Lung microvascular endothelial cell (primary cell): ENCODE measurements at places on chromosomes 2 and 18. TPM values are rescaled to one million over a fixed set of nuclear protein-coding genes. Genes with fewer than 3 reads are reported as not detected.

Gene LIPG
- total RNA-seq = 0.40 and 6.1 TPM in 2 replicates

Gene UGT1A5
- not detected in 2 replicates for total RNA-seq

Gene MRPL44
- total RNA-seq = 22.0 and 23.6 TPM in 2 replicates

Gene HRH4
- not detected in 2 replicates for total RNA-seq

Gene CNRIP1
- total RNA-seq = 36.9 and 39.9 TPM in 2 replicates

Gene VWA3B
- not detected in 2 replicates for total RNA-seq
